ENCODE measurements at places on chromosomes 5 and 9.

DNA sequence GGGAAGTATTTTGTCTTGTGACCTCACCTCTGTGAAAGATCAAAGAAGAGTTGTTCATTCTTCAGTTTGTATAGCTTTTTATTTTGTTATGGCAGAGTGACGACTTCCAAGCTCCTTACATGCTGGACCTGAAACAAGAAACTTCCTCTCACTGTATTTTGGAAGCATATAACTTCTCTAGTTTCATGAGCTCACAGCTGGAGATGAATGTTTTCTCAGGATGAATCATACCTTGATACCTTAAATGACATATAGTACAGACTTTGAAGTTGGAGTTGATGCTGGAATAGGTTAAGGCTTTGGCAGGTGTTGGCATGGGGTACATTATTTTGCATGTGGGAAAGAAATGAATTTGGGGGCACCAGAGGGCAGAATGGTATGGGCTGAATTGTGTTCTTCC is 112.5 kb downstream of the SLC25A46 start:
- DNase-seq: no peak

DNA sequence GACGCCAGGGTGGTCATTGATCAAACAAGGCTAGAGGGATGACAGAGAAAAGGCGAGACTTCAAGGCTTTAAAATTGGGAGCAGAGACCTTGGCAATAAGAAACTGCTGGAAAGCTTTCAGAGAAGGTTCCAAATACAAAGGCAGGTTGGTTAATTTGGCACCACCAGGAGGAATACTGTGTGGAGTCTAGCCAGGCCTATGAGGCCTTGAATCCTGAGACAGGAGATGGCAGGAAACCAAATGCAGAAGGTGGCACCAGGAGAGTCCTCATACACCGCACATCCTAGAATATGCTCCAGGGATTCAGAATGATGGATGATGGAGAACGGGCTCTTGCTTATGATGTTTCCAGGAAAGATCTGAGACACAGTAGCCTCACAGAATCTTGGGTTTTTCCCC is 90.0 kb downstream of the MCTP1 start:
- DNase-seq: no peak

DNA sequence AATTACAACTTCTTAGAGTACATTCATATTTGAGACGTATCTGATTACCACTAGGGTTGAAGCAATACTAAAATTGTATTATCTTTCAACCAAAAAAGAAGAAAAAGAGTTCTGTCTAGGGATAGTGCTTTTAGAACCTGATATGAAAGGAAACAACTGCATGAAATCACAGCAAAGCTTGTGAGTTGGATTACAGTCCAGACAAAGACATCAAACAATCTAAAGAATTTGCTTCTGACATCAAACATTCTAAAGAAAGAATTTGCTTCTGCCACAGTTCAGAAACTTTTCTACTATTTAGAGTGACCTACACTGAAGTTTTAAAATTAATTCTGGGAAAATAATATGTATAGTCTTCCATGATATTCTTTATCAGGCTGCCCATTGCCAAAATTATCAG is 1141.1 kb upstream of the ACO1 start:
- no peak for DNase-seq

GRCh38 chr9:125594223-125594610 is 112.8 kb downstream of the MAPKAP1 start:
- no peak for DNase-seq

DNA sequence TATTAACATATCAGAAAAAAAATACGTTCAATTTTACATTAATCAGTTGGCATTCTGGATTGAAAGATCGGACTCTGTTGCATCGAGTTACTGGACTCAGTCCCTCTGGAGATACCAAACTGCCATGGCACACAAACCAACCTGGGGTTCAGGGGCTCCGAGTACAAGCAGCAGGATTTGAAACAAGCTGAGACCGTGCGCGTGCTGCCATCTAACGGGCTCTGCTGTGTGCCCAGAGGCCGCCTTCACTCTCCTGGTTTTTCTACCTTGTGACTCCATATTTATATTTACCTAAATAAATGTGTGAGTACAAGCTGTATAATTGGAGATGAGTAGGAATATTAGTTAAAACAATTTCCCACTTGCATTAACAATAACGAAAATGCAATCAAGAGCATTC is 48.2 kb downstream of the ANXA1 start:
- DNase-seq: no peak

All from GM23248 (cell line).